ENCODE measurements at places on chromosomes 2 and 18.

GRCh38 chr2:71240794-71241193 is 13.9 kb upstream of the PAIP2B start:
- no peak for DNase-seq

GRCh38 chr2:147331790-147332419 is 512.9 kb upstream of the ACVR2A start:
- DNase-seq = peak; percentile 21

DNA sequence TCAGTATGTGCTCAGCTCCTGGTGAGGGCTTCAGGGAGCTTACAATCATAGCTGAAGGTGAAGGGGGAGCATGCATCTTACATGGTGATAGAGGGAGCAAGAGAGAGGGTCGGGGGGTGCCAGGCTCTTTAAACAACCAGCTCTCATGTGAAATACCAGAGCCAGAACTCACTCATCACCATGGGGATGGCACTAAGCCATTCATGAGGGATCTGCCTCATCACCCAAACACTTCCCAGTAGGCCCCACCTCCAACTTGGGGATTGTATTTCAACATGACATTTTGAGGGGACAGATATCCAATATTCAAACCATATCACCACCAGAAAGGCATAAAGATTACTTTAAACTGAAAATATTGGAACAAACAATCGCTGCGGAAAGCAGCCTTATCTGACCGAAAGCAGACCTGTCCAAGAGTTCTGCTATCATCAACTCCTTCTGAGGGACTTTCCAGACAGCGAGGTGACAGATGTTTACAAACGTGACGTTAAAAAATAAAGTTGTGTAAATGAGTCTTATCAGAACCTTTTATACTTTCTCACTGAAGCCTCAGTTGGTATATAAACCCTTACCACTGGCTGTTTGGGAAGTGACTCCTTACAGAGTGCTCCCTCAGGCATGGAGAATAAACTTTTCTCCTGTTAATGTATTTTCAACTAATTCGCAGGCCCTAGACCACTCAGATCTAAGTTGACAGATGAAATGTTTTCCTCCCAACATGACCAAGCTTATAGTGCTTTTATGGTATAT is 35.5 kb upstream of the PTH2R start:
- no peak for DNase-seq

GRCh38 chr2:196802401-196802800 is 2.9 kb upstream of the GTF3C3 start:
- DNase-seq = no peak

DNA sequence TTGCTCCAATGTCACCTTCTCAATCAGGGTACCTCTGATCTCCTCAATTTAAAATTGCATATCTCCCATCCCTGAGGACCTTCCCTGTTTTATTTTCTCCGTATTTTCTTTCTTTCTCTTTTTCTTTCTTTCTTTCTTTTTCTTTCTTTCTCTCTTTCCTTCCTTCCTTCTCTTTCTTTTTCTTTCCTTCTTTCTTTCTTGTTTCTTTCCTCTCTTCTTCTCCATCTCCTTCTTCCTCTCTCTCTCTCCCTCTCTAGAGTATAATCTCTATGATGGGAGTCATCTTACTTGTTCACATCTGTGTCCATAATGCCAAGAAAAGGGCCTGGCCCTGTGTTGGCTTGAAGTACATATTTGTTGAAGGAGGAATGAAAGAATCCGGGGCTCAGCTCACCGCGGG is 21.3 kb upstream of the SIX2 start:
- no peak for DNase-seq

GRCh38 chr2:160380000-160380570 is 113.5 kb downstream of the RBMS1 start:
- no peak for DNase-seq

DNA sequence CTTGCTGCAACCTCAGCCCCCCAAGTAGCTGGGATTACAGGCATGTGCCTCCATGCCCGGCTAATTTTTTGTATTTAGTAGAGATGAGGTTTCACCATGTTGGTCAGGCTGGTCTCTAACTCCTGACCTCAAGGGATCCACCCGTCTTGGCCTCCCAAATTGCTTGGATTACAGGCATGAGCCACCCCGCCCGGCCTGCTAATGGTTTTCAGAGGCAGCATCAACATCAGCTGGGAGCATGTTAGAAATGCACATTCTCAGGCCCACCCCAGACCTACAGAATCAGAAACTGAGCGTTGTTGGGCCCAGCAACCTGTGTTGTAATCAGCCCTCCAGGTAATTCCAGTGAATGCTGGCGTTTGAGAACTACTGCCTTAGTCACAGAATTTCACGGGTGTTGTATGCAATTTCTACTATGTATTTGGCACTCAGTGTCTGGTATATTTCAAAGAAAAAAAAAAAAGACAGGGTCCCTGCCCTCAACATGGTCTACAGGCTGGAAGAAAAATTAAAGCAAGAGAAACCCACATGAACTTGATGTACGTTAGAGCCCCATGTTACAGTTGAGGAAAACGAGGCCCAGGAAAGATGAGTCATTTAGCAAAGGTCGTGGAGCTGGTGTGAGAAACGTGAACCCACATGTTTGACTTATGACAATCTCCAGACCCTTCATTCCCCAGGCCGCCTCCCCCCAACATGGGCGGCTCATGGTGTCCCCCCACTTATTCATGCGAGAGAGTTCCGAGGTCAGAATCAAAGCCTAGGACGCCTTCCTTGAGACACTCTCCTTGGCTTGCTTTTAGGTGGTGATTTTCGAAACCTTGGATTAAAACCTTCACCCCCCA is 35.3 kb downstream of the SH3BP4 start:
- DNase-seq = no peak

GRCh38 chr2:53793261-53793660 is 6.4 kb downstream of the ERLEC1 start:
- no peak for DNase-seq

DNA sequence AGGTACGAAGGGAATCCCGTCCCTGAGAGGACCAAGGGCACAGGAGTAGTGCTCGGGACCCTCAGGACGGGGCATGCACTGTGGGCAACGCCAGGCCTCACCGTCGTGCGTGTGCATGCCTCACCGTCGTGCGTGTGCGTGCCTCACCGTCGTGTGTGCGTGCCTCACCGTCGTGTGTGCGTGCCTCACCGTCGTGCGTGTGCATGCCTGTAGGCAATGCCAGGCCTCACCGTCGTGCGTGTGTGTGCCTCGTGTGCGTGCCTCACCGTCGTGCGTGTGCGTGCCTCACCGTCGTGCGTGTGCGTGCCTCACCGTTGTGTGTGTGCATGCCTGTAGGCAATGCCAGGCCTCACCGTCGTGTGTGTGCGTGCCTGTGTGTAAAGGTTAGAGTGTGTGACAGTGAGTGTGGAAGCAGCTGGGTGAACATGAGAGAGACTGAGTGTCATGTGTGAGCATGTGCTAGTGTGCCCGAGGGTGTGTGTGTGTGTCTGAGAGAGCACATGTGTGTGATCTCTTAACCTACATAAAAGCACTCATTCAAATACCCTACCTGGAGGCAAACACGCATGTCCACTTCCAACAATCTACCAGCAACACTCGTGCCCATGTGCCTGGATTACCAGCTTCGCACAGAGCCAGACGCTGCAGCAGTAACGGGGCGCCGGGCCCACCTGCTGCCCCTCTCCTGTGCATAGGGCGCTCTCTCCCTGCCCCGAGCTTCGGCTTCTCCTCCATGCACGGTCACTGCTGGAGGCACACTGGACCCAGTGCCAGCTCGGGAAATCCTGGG is 36.3 kb downstream of the ZNF516 start:
- DNase-seq = no peak

DNA sequence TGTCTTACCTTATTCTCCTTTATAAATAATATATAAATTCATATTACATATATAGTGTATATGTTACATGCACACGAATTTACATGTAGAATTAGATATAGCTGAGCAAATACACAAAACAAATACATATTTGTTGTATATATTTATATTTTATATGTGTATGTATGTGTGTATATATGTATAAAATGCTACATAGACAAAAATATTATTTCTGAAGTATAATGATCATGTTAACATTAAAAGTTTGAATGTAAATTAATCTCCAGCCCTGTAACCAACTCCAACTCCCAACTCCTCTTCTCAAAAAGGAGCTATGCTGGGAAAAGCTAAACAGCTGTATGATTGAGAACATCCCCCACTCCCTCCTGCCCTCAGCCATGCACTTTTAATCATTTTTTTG is 42.7 kb upstream of the RND3 start:
- no peak for DNase-seq

DNA sequence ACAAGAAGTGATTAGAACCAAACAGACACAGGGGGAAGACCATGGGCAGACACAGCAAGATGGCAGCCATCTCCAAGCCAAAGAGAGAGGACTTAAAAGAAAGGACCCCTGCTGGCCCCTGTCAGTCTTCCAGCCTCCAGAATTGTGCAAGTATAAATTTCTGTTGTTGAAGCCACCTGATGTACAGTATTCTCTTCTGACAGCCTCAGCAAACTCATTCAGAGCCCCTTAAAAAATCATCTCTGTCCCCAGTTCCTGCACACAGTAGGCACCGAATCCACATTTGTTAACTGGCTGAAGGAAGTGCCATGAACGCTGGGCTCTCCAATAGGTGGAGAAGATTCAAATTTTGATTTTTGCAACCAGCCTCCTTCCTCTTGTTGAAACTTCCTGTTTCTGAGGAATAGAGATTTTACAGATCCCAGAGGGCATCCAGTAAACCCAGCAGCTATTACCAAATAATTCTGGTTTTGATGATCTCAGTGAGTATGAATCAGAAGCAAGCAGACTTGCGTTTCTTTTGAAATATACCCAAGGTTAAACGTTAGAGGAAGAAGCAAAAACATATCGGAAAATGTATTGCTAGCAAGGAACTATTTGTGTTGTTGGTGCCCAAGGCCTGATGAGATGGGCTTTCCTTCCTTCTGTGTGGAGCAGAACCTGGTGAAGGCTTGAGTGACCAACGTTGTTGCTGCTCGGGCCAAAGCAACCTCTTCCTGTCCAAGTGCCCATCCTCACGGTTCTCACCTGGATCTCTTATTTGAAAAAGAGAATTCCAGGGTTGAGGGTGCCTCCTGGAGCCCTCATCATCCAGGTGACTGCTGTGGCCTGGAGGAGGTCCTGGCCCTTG is 47.7 kb upstream of the PLB1 start:
- DNase-seq = no peak

- no peak for DNase-seq
Observed at GRCh38 chr2:64625299-64626145, 28.2 kb downstream of the SERTAD2 start.

- peak; percentile 28 for DNase-seq
Observed at GRCh38 chr2:192286093-192286701, 91.5 kb upstream of the TMEFF2 start.

DNA sequence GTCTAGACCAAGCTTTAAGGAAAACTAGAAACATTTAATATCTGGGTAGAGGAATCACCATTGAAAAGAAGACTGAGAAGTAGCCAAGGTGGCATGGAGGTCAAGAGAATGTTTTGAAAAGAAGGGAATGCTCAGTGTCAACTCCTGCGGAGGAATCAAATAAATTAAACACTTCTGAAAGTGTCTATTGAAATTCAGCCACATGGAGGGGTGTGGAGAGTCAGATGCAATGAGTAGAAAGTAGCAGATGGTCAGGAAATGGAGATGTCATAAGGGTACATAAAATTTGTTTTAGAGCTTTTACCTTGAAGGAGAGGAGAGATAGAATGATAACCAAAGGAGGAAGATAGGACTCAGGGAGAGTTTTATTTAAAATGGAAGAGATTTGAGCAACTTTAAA is 35.1 kb downstream of the NLRC4 start:
- DNase-seq = no peak

GRCh38 chr18:26422472-26423162 is 125.7 kb downstream of the KCTD1 start:
- no peak for DNase-seq

GRCh38 chr2:9519250-9519649 is 36.4 kb downstream of the ADAM17 start:
- no peak for DNase-seq

DNA sequence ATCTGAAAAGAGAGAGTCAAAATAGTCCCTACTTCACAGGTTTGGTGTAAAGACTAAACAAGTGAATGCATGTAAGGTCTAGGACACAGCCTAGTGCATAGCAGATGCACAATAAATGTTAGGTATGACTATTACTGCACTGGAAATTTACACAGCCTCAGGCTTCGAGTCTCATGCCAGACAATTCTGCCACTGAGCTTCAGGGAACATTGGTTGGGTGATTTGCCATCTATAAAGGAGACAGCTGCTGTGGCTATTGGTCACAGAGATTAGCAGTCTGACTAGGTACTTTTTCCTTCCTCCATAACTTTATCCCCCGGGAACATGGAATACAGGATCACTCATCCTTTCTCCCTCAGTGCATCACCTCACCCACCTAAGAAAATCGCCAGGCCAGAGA is 89.2 kb downstream of the FAM124B start:
- no peak for DNase-seq

DNA sequence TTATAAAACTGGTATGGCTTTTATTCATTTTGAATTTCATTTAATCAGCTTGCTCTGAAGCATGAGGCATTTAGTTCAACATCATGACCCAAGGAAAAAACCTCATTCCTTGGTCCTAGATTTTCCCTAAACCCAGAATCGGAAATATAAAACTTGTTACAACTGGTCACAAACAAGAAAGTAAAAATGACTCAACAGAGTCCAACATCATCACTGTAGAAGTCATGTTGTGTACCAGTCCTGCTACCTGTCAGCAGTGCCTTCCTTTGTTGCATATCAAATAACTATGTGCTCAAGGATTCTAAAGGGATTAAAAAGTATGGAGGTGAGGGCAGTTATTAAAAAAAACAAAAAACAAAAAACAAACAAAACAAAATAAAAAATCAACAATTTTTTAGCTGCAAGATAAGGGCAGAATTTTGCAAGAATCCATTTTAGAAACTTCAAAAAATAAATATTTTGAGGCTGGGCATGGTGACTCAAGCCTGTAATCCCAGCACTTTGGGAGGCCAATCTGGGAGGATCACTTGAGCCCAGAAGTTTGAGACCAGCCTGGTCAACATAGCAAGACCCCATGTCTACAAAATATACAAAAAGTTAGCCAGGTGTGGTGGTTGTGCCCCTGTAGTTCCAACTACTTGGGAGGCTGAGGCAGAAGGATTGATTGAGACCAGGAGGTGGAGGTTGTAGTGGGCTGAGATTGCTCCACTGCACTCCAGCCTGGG is 18.4 kb downstream of the NCKAP1 start:
- DNase-seq = no peak

DNA sequence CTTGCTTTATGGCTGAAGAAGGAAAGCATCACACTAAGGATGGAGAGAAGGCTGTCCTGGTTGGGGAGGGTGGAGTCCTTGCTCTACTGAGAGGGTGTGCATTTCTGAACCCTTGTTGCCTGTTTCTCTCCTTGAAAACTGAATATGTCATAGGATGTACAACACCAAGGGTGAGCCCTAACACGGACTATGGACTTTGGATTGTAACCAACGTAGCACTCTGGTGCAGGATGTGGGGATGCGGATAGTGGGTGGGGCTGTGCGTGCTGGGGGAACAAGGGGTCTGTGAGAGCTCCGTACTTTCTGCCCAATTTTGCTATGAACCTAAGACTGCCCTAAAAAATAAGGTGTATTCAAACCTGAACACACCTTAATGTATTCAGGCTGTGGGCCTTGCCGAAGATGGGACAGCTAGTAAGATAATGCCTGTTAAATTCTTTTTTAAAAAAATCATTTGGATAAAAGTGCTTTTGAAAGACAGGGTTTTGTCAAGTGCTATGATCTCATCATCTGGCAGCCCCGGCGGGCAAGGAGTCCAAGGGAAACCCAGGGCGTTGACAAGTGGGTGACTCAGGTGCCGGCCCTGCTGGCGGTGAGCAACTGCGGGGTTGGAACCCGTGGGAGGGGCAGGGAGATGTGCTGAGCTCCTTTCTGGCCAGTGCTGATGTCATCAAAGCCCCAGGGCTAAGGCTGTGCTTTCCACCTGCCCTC is 54.0 kb downstream of the GATA6 start:
- no peak for DNase-seq

- DNase-seq = no peak
Observed at GRCh38 chr2:39728941-39729351, 50.1 kb downstream of the THUMPD2 start.

- DNase-seq = no peak
Observed at GRCh38 chr18:36020174-36020711, 47.1 kb downstream of the RPRD1A start.

All from NCI-H1417 (cell line).